Caudate nucleus (tissue), 63 donors: ENCODE measurements at places on chromosomes 4 and X.

GRCh38 chr4:3700223-3700622 is 66.0 kb upstream of the ADRA2C start:
- DNase-seq = no peak

DNA sequence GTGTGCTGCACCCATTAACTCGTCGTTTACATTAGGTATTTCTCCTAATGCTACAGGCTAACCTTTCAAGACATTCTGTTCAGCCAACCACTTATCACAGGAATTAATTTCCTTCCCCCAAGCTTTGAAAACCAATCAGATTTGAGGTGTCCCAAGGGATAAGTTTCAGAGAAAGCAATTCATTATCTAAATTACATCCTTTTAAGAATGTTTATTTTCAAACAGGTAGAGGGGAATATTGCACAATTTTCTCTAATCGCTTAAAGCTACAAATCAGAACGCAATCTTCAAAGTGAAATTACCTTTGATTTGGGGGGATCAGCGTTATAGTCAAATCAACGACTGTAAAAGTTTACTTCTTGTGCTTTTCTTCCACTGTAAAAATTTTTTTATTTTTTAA is 1.6 kb downstream of the CLOCK start:
- no peak for DNase-seq

GRCh38 chr4:16677001-16677944 is 221.2 kb downstream of the LDB2 start:
- no peak for DNase-seq

- DNase-seq = no peak
Measured at GRCh38 chr4:183264614-183265013, 55.5 kb downstream of the CLDN22 start.

DNA sequence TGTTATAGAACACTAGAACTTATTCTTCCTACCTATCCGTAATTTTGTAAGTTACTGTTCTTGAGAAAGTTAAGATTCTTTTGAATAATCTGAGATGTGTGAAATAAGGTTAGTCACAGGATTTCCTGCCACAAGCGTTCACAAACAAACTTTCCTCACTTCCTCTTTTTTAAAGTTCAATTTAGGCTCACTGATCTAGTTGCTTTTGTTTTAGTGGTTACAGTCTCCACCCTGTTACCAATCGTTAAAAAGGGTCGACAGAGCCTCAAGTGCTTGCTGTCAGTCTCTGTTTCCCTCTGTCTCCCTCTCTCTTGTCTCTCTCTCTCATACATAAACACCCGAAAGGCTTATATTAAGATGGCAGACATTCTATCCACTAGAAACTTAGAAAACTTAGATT is 35.9 kb upstream of the STK26 start:
- no peak for DNase-seq

DNA sequence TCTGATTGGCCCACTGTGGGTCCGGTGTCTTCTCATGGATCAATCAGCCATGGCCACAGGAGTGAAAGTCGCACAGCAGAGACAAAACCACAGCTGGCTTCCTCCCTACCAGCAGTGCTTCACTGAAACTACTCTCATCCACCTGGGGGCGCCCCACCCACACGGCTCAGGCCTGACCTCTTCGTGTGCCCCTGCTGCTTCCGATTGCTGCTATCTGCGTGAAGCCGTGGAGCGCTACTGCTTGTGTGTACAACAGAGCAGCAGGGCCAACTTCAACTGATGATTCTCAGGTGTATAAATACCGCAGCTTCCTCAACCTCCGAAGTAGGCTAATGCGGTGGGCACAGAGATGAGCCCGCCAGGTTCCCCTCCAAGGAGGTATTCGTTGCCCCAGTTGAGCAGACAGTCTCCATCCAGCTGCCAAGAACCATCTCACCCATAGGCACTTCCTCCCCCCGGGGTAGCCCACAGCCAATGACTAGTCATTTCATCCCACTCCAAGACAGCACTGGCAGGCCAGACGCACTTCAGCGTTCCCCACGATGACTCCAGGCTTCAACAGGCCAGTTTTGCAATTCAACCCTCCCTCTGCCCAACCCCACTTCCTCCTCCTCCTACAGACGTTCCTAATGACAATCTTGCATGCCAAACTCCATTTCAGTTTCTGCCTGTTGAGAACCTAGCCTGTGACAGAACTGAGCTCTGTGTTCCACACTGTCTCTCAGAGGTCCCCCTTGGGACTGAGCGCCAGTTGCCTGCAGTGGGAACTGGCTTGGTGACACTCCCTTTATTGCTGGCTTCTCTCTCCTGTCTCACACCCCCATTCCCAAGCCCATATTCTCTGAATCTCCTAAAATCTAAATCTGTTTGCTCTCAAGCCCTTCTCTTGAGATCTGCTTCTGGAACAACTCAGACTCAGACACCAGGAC is 41.3 kb upstream of the ATP6AP2 start:
- no peak for DNase-seq

GRCh38 chr4:173545440-173545839 is 15.4 kb upstream of the HAND2 start:
- no peak for DNase-seq

- no peak for DNase-seq
Measured at GRCh38 chr4:187175197-187175596, 451.5 kb upstream of the FAT1 start.

GRCh38 chr4:81621490-81621889 is 149.8 kb upstream of the RASGEF1B start:
- DNase-seq = no peak

- DNase-seq = no peak
Measured at GRCh38 chrX:68808686-68809357, 20.0 kb upstream of the EFNB1 start.

- no peak for DNase-seq
Measured at GRCh38 chr4:183097231-183098018, 1.6 kb upstream of the WWC2 start.

GRCh38 chr4:153349206-153349805 is 4.8 kb downstream of the MND1 start:
- DNase-seq = no peak

- DNase-seq = no peak
Measured at GRCh38 chrX:9345957-9346356, 118.9 kb upstream of the TBL1X start.

DNA sequence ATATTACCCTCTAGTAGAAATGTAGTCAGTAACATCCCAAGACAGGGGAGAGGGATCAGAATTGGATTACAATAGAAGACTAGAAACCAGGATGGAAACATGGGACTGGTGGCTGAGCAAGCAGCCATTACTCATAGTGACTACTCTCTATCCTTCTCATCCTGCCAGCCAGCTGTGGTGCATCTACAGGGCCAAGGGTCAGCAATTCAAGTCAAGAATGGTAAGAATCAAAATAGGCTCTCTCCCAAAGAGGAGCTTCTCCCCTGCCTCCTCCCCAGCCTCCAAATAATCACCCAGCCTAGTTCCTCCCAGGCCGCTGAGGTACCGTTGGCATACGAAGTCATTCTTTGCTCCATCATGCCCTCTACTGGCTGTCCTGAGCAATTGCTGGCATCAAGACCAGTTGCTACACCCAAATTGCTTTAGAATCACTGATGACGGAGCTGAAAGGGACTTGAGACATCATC is 19.4 kb downstream of the AWAT2 start:
- DNase-seq = peak; percentile 3

GRCh38 chr4:683982-684622 is 4.8 kb downstream of the SLC49A3 start:
- DNase-seq = peak; percentile 21

GRCh38 chrX:122546269-122546668 is 637.8 kb upstream of the GRIA3 start:
- DNase-seq = no peak

DNA sequence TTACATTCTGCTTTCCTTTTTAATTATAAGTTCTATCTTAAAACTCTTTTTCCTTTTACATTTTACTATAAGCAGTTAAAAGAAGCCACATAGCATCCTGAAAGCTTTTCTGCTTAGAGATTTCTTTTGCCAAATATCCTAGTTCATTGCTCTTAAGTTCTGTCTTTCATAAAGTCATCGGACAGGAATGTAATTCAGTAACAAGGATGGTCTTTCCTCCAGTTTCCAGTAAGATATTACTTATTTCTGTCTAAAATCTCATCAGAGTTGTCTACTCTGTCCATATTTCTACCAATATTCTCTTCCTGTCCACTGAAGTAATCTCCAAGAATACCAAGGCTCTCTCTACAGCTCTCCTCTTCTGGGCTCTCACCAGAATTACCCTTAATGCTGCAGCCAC is 37.5 kb upstream of the ADH1C start:
- no peak for DNase-seq

GRCh38 chr4:83269256-83269655 is 15.3 kb downstream of the COQ2 start:
- DNase-seq = no peak

DNA sequence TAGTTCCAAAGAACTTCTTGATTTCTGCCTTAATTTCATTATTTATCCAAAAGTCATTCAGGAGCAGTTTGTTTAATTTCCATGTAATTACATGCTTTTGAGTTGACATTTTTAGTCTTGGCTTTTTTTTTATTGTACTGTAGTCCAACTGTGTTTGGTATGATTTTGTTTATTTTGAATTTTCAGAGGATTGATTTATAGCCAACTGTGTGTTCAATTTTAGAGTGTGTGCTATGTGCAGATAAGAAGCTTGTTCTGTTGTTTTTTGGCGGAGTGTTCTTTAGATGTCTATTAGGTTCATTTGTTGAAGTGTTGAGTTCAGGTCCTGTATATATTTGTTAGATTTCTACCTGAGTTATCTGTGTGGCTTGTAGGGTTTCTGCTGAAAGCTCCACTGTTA is 533.6 kb downstream of the TRAM1L1 start:
- DNase-seq = no peak

DNA sequence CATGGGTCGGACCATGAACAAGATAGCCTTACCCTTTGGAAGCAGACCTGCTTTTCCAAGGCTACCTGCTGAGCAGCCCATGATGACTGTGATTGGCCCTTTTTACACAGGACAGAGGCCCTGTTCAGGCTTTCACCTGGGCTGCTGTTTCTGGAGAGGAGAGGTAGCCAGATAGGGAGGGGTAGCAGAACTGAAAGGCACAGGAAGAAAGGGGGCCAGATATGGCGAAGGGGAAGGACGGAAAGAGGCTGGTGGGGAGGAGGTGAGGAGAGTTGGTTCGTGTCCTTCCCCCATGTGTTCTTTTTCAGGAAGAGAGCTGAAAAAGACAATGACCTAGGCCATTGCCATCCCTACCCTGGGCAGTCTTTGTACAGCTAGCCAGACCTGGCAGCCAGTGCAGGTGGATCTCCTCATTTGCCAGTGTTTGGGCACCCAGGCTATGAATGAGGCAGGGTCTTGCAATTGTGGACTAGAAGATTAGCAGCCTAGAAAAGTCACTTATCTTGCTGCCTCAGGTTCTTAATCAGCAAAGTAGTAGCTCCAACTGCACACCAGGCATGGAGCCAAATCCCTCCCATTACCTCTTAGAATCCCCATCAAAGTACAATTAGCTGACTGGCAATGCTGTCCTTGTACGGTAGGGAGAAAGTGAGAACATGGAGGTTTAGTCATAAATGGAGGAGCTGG is 139.6 kb downstream of the AMMECR1 start:
- DNase-seq = no peak
